ENCODE measurements at places on chromosomes 2 and 18. TPM values are rescaled to one million over a fixed set of nuclear protein-coding genes. Genes with fewer than 3 reads are reported as not detected.

Gene CCDC85A
- 4.0 TPM for total RNA-seq

Gene DAPL1
- total RNA-seq: not detected

Gene NPPC
- total RNA-seq: 0.66 TPM

Gene BCL11A
- total RNA-seq: 11.3 TPM

Gene CD226
- total RNA-seq: 0.26 TPM

Gene RFTN2
- total RNA-seq: 5.8 TPM

Gene TGFA
- total RNA-seq: 2.0 TPM

Gene FAP
- total RNA-seq: 15.4 TPM

Gene METAP1D
- 3.8 TPM for total RNA-seq

Gene ACMSD
- not detected for total RNA-seq
